ENCODE measurements at places on chromosomes 12 and 14. TPM values are rescaled to one million over a fixed set of nuclear protein-coding genes. Genes with fewer than 3 reads are reported as not detected.

XRCC3 gene
- total RNA-seq, result 86.0 TPM

DNA sequence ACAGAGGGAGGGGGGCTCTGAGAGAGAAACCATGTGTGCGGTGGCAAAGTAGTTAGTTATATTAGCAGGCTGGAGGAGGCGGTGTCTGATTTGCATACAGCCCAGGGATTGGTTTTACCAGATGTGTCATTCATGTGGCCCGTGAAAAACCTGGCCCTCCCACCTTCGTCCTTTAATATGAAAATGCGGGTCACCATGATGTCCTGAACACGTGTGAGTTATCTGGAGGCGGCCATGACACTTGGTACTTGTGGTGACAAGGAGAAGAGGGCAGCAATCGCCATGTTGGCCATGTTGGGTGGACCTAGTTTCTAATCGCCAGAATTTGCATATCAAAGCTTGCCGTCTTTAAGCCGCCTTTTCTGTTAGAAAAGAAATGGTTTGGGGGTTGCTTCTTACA is 108.8 kb downstream of the RAD51B start:
- DNase-seq, result no peak

DNA sequence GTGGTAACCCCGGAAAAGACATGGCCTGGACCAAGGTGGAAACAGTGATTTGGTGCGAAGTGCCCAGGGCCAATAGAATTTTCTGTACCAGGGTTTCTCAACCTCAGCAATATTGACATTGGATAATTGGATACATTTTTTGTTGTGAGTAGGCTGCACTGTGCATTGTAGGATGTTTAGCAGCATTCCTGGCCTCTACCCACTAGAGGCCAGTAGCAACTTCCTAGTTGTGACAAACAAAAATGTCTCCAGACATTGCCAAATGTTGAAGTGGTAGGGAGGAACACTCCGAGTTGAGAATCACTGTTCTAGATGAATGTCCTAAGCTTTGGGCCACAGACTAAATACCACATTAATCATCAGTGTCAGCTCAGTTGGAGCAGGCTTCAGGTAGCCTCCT is 6.2 kb upstream of the CGRRF1 start:
- peak; percentile 27 for DNase-seq

RERG gene
- not detected for total RNA-seq

TBPL2 gene
- total RNA-seq, result not detected

DNA sequence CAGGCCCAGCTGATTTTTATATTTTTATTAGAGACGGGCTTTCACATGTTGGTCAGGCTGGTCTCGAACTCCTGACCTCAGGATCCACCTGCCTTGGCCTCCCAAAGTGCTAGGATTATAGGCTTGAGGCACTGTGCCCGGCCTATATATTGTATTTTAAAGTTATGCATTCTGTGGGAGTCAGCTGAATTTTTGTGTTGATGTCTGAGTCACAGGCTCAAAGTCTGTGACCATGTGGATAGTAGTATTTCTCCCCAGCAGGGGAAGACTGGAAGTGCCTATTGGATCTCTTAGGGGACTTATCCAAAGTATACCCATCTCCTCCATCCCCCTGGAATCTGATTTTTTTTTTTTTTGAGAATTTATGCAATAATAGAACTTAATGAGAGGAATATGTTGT is 43.8 kb upstream of the ATF1 start:
- DNase-seq, result no peak

RCOR1 gene
- 30.2 TPM for total RNA-seq

DNA sequence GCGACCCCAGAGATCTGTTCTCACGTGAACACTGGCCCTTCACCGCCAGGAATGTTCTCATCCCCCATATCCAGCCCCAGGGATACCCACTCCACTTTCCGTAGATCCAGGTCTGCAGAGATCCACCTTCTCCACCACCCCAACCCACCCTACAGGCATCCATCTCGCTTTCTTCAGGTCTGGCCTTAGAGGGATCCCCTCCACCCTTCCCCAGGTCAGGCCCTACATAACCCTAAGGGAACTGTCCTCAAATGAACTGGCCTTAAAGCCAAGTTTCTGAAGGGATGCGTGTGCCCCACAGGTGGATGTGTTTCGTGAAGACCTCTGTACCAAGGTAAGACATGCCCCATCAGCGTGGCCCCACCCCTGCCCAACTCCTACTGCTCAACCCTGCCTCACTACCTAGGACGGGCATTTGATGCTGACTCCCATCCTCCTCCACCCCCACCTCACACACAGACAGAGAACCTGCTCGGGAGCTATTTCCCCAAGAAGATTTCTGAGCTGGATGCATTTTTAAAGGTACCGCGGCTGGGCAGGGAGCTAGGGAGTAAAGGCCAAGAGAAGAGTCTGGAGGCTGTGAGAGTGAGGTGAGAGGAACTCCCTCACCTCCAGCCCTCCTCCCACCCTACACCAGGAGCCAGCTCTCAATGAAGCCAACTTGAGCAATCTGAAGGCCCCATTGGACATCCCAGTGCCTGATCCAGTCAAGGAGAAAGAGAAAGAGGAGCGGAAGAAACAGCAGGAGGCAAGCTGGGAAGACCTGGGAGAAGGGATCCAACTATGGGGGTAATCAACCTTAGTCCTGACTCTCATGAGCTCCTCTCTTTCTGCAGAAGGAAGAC is 912 bp downstream of the PSME1 start:
- no peak for DNase-seq

- DNase-seq, result no peak
Measured at GRCh38 chr12:101002696-101003419, 207.2 kb downstream of the SLC5A8 start.

DNA sequence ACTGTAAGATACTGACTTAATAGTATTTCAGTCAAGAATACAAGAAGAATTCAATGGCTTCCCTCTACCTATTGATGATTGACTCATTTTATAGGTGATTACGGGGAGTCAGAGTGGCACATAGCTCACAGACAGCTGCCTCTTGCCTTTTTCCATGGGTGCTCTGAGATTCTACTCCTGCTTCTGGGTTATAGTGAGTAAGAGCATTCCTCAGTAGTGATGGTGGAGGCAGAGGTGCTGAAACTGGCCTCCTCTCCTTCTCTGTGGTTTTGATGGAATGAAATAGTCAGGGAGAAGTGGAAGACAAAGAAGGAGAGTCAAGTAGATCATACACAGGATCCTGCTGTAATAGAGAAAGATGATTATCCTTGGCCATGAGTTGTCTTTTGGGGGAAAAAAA is 438.2 kb upstream of the FAR2 start:
- DNase-seq, result no peak

DNA sequence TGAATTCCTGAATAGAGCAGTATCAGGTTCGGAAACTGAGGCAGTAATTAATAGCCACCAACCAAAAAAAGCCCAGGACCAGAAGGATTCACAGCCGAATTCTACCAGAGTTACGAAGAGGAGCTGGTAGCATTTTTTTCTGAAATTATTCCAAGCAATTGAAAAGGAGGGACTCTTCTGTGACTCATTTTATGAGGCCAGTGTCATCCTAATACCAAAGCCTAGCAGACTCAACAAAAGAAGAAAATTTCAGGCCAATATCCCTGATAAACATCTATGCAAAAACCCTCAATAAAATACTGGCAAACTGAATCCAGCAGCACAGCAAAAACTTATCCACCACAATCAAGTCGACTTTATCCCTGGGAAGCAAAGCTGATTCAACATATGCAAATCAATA is 202.3 kb upstream of the SLC16A7 start:
- DNase-seq, result no peak

- DNase-seq, result no peak
Measured at GRCh38 chr12:16155938-16156337, 121.5 kb downstream of the SLC15A5 start.

GPR84 gene
- total RNA-seq, result 0.18 TPM

DNA sequence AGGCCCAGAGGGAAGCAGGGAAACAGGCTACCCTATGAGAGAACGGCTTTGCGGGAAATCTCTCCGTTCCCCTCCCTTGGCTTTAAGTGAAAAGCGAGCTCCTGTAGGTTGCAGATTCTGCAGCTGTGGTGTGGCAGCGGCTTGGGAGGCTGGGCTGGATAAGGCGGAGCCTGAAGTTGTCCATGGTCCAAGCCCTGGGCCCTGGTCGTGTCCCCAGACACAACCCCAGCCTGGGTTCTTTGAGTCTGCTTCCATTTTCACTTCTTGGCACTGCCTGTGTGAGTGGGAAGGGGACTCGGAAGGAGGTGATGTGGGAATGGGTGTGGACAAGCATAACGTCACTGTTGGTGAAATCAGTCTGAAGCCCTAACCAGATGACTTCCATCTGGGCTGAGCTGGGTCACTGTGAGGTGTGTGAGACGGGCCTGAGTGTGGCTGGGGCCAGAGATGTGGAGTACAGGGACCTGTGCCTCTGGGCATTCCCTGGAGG is 43.0 kb upstream of the CTDSP2 start:
- no peak for DNase-seq

SERPINA9 gene
- not detected for total RNA-seq

GRCh38 chr12:121788176-121788818 is 5.2 kb downstream of the RHOF start:
- no peak for DNase-seq

TTC6 gene
- not detected for total RNA-seq

- DNase-seq, result peak; percentile 61
Measured at GRCh38 chr12:64256166-64256800, 34.2 kb upstream of the KICS2 start.

- DNase-seq, result no peak
Measured at GRCh38 chr14:41891624-41892023, 284.9 kb downstream of the LRFN5 start.

IL22 gene
- not detected for total RNA-seq

DNA sequence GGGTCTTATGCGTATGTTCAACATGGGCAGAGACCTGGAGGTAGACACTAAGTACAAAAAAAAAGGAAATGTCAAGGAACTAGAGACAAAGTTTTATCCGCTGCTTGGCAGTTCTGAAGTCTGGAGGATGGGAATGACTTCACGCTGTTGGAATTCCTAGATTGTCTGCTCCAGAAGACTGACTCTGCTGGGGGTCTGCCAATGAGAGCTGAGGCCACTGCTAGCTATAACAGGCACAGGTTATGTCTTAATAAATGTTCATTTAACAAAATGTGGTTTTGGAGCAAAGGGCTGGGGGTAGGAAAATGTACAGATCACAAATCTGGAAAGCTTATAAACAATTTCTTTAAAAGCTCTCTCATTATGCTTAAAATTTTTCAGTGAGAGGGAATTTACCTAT is 5.9 kb downstream of the RNASE8 start:
- DNase-seq, result no peak

DNA sequence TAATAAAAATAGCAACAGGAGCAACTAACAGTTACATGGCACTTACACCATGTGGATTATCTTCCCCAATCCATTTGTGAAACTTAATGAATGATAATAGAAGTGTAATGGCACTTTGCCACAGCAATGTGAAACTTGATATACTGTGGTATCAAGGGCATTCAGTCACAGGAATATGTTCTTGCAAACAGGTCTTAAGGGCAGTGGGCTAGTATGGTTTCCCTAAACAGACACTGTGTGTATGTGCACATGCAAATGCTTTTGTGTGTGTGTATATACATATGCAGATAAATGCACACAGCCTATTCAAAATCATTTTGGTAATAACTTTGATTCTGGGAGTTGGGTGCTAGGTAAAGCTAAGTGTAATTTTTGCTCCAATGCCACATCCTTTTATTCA is 26.2 kb upstream of the ARHGAP5 start:
- DNase-seq, result no peak

PTGDR gene
- not detected for total RNA-seq

NUDT14 gene
- total RNA-seq, result 37.5 TPM

GRCh38 chr12:66903782-66904396 is 225.0 kb upstream of the GRIP1 start:
- peak; percentile 21 for DNase-seq

GRCh38 chr12:4259099-4259498 is 14.5 kb upstream of the CCND2 start:
- no peak for DNase-seq

- DNase-seq, result no peak
Measured at GRCh38 chr14:72657214-72657921, 236.5 kb downstream of the DPF3 start.

DNA sequence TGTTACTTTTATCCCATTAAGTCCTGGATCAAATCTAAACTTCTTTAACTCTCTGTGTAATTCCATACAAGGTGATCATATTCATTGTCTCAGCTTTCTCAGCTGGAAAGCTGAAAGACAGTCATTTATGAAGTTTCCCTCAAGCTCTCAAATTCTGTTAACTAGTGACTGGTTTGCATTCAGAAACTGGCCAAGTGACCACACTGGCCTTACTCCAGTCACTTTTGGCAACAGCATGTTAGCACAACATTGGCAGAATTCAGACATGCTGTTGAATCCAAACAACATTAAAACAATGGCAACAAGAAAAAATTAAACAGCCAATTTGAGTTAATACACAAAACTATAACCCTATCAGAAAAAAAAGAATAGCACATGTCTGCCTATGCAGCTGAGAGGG is 343.3 kb downstream of the MDGA2 start:
- DNase-seq, result no peak

PWP1 gene
- 39.8 TPM for total RNA-seq

CLEC1B gene
- total RNA-seq, result not detected

DNA sequence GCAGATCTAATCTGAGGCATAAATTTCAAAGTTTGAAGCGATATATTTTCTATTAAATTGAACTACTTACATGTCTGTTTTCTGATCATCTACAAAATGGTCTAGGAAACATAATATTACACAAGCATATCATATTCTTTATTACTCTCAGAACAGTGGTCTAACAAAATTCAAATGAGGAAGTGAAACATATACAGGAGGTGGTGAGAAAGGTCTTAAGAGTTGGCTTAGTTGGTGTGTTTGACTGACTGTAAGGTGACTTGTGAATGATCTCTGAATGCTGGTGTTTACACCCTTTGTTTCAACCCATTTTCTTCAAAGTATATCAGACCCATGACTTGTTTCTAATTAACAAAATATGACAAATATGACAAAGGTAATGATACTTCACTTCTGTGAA is 1156.8 kb downstream of the SLC16A7 start:
- DNase-seq, result no peak

GRCh38 chr12:53299101-53299453 is 418 bp upstream of the MYG1 start:
- DNase-seq, result peak; percentile 24

GRCh38 chr12:113700943-113701342 is 229.3 kb upstream of the LHX5 start:
- no peak for DNase-seq

PRB2 gene
- not detected for total RNA-seq

DNA sequence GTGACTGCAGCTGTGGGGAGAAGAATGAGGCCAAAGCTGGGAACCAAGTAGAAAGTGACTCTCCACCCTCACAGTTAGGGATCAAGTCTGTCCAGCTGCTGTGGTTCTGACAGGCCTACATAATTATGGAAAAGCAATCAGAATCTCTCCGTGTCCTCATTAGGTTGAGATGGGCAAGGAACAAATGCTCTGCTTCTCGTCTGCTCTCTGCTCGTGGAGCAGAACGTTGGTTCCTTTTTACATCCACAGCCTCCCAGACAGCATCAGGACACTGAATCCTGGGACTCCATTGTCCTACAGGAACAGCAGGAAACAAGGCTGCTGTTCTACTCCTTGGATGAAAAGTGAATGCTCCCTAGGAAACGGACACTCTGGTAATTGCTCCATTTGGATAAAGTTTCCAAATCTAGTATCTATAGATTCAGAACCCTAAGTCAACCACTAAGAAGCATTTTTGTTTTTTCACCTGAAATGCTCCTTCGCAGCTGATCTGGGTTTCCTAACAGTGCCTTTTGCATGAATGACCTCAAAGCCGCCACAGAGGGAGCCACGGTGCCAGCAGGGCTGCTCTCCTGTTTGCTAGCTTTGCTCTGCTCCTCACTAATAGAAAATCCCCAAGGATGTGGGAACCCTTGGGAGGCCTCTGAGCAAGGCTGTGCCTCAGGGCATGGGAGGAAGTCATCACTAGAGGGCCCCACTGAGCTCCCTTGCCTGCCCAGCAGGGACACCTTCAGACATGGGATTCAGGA is 102.0 kb downstream of the EGLN3 start:
- DNase-seq, result peak; percentile 7

- DNase-seq, result peak; percentile 36
Measured at GRCh38 chr14:75979071-75979571, 2.7 kb downstream of the TGFB3 start.
